ENCODE measurements at places on chromosomes 5 and 9.
A peak's percentile ranks its signal among the peaks of the same experiment; 100 is the strongest.

GRCh38 chr5:174935854-174936474 lies 211.6 kb downstream of the MSX2 start:
- peak; percentile 18 for DNase-seq

GRCh38 chr5:166382031-166382430 lies 1909.4 kb upstream of the WWC1 start:
- DNase-seq: no peak

DNA sequence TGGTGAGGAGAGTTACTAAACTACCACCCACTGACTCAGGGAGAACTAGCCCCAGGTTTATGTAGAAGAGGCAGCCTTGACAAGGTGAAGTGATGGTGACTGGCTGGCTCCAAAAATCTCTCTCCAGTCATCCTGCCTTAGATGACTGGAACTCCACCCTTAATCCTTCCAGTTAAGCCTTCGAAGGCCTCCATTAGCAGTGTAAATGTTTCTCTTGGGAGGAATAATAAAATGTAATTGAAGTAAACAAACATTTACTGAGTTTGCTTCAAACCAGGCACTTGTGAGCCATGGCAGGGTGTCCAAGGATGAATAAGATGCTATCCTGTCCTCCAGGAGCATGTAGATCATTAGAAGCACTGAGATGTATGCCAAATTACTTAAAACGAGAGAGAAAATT lies 35.5 kb downstream of the ASTN2 start:
- no peak for DNase-seq

GRCh38 chr5:127337876-127338275 lies 47.3 kb downstream of the MEGF10 start:
- DNase-seq: no peak

DNA sequence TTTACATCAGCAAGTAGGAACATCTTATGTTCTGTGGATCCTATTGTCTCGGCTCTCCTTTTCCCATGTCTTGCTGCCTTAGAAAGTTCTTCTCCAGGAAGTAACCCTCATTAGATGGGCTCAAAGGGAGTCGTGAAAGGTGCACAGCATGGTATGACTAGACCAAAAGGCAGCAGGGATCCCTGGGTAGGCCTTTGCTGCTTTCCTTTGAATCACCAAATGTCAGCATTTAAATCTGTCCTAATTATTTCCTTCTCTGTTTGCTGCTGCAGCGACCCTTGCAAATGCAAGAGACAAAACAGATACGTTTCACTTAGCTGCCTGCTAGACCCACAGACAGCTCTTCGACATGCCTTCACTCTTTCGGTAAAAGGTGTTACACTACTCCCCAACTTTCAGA lies 218.4 kb downstream of the ACTL7B start:
- DNase-seq: no peak

DNA sequence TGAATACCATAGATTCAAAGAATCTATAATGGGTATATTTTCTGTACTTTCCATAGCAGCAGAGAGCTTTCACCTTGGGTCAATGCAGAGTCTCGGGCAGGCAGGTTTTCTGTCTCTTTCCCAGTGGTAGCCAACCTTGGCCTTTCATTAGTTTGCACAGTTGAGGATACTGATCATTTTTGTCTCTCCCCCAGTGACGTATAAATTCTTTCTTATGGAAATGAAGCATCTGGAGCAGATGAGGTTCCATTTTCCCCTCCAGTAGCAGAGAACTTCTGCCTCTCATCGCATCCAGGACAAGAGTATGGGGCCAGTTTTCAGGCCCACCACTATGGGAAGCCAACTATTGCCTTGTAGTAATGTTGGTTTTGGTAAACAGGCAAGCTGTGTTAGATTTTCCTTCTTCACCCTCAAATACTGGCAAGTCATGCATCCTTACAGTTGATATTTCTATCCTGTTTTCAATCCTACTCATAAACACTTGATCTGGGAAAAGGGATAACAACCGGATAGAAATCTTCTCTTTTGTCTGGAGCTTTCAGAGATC lies 845.2 kb upstream of the CDH18 start:
- no peak for DNase-seq

- no peak for DNase-seq
Measured at GRCh38 chr5:173893192-173893561, 5.0 kb downstream of the CPEB4 start.

- DNase-seq: peak; percentile 67
Measured at GRCh38 chr5:78537821-78538220, 110.8 kb downstream of the LHFPL2 start.

DNA sequence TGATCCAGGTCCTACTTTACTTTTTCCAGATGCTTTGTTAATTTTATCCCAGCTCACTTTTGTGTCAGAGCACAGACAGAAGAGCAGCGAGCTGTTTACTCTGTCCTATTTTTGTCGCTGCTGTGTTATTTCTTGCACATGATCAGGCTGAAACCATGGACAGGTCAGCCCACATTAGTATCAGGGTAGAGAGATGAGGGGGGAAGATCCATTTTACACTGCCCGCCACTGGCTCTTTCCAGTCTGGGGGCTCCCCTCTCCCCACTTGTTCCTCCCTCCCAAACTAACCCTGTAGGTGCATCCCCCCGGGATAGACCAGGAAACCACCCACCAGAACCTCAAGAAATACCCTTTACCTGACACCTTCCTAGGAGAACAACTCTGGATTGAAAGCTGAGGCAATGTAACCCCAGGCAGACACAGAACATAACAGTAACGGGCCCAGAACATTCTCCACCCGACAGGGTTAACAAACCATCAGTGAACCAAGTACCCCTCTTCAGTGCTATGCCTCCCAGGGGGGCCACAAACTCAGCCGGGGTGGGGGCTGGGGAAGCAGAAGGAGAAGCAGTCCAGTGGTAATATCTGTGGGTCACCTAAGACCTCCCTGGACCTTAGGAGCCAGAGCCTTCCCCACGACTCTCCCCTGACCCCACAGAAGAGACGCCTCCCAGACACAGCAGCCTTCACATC lies 10.3 kb downstream of the VDAC1 start:
- no peak for DNase-seq

DNA sequence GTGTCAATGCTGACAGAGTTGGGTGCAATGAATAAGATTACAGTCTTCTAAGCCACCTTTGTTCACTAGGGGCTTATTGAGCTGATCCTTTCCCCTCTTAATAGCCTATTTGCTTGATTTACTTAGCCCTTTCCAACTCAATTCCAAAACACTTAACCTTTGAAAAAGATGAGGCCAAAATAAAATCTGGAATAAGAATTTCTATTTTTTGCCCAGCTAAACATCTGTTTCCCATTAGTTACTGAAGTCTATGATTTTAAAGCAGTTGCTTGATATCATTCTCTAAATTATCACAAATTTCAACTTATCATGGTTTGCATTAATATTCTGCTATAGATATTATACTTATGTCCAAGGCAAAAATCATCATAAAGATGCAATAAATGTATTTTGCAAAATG lies 1272.0 kb upstream of the ACO1 start:
- no peak for DNase-seq

GRCh38 chr5:146725025-146725424 lies 153.5 kb downstream of the PPP2R2B start:
- DNase-seq: no peak

DNA sequence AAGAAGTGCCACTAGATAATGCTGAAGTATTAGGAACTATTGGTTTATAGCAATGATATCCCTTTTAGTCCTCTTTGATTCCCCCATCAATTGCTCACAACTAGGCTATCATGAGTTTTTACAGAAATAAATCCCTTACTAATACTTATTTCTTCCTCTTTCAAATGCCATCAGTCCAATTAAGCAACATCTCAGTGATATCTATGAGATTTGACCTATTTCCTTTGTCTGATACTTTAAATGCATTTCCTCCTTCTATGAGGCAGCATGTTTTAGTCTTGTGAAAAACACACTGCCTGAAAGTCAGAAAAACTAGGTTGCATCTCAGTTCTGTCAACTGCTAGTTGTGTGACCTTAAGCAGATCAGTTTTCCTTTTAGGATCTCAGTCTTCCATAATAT lies 101.6 kb downstream of the FBXW11 start:
- no peak for DNase-seq

GRCh38 chr9:124695280-124695890 lies 75.7 kb downstream of the NR6A1 start:
- no peak for DNase-seq

DNA sequence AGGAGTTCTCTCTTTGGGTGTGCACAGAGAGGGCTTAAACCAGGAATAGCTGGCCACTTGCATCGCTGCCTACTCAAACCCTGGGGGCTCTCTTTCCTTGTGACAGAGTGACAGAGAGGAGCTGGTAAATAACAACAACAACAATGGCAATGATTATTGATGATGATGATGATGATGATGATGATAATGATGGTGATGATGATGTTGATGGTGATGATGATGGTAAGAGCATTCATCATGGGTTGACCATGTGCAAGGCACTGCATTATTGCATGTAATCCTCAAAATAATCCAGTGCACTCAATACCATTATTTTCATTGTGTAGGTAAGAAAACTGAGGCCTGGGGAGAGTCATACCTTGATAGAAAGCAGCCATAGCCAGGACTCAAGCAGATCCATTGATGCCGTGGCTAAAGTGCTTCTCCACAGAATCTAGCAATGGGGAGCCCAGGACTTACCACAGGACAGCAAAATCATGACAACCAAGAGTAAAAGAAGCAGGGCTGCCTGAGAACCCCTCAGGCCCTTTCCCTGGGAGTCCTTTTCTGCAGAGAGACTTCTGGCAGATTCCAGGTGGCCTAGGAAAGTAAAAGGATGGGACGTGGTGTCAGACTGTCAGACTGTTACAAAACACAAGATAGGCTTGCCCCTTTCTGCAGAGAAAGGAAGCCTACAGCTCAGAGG lies 4.8 kb downstream of the FOXI1 start:
- DNase-seq: no peak

GRCh38 chr9:132457504-132458236 lies 47.7 kb downstream of the CFAP77 start:
- DNase-seq: no peak

- DNase-seq: no peak
Measured at GRCh38 chr5:178237431-178238312, 5.1 kb upstream of the PHYKPL start.

- DNase-seq: no peak
Measured at GRCh38 chr5:146675636-146676035, 159.6 kb upstream of the GPR151 start.

- peak; percentile 29 for DNase-seq
Measured at GRCh38 chr9:115373000-115373709, 255.2 kb upstream of the TNC start.

DNA sequence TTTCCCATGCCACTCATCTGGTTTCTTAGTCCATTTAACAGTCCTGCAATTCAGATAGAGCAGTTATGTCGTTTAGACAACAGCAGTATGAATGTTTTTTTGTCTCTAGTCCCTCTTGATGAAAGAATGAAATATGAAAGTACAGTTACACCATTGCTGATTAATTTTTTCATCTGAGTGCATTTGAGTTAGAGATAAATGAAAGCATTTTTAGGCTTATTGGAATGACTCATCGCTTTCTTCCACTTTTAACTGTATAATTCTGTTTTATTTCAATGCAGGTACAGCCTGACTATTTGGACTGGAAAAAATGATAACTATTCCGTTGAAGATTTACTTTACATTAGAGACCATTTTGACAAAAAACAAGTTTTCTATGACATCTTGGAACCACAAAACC lies 28.7 kb downstream of the ANKRD34B start:
- no peak for DNase-seq

DNA sequence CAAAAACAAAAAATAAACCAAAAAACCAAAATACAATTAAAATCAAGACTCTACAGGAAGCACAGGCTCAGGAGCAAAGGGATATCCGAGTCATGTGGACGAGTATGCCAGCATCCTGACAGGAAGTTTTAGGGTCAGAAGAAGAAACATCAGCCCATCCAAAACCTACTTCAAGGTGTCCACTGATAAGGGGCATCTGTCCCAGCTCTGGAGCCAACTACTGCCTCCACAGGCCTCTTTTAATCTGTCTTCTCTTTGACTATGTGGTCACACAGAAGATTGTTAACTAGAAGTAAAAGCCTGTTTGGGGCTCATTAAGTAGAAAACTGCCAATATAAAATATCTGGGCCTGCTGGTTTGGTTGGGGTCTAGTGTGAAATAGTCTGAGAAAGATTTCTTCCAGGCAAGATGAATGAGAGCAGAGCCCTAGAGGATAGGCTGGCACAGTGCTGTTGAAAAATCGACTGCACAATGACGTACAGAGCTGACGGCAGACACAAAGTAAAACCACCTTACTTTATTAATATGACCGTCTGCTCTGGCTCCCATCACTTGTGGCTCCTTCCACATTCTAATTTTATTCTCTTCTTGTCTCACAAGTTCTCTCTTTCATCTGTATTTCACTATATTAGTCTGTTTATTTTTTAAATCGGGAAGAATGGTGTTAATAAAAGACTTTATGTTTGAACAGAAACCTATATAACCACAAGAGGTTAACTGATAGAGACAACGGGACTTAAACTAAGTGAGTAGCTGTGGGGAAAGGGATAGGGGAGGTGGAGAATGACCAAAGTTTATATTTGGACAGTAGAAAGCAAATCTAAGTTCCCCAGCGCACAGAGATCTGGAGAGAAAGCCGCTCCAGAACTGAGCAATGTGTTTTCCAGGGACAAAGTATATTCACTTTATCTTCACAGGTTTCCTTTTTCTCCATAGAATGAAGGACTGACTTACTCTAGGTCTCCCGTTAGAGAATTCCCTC lies 22.9 kb upstream of the MSH3 start:
- peak; percentile 20 for DNase-seq

DNA sequence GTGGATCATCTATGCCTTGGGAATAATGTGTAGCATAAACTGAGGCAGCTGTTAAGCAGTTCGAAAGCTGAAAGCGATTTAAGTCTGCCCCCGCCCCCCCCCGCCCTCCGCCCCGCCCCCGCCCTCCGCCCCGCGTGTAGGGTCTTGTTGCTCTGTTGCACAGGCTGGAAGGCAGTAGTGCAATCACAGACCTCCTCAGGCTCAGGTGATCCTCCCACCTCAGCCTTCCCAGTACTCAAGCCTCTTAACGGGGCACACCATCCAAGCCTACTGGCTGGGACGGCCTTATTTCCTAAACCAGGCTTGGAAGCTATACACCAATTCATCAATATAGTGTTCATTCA lies 945 bp downstream of the ANKDD1B start:
- no peak for DNase-seq

DNA sequence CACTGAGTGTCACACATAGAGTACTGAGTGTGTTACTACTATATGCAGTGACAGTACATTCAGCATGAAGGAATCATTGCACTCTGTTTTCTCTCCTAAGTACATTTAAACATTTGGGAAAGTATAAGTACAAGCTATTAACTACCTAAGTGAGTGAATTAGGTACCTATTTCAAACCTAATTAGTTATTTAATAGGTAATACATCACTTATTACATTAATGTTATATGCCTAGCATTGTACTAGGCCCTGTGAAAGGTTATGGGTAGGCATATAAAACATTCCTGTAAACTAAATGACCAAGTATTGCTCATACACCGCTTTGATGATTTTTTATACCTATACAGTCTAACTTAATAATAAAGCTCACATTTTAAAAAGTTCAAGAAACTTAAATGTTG lies 25.7 kb upstream of the PPP3R2 start:
- no peak for DNase-seq

DNA sequence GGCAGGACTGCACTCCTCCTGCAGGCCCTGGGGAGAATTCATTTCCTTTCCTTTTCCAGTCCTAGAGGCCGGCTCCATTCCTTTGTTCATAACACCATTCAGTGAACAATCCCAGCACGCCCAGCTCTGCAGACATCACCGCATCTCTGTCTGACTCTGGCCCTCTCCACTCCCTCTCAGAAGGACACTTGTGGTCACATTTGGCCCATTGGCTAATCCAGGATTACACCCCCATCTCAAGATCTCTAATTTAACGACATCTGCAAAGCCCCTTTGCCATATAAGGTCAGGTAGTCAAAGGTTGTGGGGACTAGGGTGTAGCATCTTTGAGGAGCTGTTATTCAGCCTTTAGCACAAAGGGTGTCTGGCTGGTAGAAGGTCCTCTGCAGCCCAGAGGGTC lies 185.0 kb upstream of the DAP start:
- DNase-seq: no peak
